ENCODE measurements at places on chromosomes 6 and 20.
A peak's percentile ranks its signal among the peaks of the same experiment; 100 is the strongest.

DNA sequence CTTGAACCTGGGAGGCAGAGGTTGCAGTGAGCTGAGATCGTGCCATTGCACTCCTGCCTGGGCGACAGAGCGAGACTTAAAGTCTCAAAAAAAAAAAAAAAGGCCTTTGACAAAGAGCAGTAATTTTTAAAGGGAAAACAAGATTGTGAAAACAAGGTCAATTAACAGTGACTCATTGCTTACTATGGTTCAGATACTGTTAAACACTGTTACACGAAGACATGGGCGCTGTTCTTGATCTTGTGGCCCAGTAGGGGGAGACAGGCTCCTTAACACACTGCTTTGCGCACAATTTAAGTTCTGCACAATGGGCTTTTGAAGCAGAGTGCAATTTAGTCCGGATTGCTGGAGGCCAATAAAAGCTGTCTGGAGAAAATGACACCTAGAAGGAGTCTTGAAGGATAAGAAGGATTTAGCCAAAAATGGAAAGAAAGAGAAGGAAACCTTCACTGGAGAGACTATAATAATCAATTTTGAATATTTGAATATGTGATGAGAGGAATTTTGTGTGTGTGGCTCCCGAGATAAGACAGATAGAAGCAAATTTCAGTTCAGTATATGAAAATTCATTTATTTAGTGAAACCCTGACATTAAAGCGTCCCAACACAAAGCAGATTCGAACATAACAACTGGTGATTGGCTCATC is 6.0 kb upstream of the LATS1 start:
- peak; percentile 66 for DNase-seq

- DNase-seq: no peak
These were observed 206.7 kb downstream of the MANEA start for GRCh38 chr6:95784019-95784418.

DNA sequence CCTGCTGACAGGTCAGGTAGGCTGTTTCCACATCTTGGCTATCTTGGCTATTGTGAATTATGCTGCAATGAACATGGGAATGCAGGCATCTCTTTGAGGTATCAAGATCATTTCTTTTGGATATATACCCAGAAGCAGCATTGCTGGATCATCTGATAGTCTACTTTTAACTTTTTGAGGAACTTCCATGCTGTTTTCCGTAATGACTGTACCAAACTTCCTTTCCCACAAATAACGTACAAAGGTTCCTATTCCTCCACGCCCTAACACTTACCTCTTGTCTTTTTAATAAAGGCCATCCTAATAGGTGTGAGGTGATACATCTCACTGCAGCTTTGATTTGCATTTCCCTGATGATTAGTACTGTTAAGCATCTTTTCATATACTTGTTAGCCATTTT is 338.7 kb upstream of the RUNX2 start:
- DNase-seq: no peak

- no peak for DNase-seq
These were observed 93.5 kb upstream of the SASH1 start for GRCh38 chr6:148249160-148249559.

GRCh38 chr6:136501096-136501495 is 49.1 kb downstream of the MAP7 start:
- no peak for DNase-seq
